Activated CD4-positive, alpha-beta T cell treated with anti-CD3 and anti-CD28 coated beads for 1 hour (primary cell): ENCODE measurements at places on chromosomes 13 and 19.

- DNase-seq = no peak
These were observed 19.3 kb downstream of the URI1 start for GRCh38 chr19:29961311-29961710.

DNA sequence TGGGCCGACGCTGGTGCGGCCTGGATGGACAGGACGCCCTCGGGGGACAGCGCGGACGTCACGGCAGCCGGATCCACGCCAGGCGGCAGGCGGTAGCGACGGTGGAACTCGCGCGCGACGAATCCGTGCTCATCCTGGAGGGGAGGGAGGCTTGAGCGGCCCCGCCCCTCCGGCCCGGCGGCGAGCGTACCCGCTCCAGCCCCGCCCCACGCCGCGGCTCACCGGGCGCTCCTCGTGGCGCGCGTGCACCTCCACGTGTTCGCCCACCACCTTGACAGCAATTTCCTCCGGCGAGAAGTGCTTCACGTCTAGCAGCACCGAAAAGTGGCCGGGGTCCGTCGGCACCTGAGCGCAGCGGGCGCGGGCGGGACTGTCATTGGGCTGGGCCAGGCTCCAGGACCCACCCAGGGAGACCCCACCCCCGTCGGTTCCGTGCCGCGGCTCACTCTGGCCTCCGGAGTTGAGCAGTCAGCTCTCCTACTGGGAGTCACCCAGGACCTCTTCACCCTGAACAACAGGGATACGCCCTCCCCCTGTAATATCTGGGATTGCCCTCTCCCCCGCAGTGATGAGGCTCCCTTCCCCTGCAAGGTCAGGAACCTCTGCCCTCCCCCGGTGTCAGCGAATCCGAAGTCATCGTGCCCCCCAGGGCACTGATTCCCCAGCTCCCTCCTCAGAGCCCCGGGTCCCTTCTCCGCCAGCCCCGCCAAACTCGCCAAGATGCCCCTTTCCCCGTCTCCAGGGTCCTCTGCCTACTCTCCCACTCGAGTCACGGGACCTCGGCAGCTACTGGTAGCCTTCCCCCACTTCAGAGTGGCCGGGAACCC, 1.1 kb downstream of the HSPB6 start:
- peak; percentile 47 for DNase-seq

DNA sequence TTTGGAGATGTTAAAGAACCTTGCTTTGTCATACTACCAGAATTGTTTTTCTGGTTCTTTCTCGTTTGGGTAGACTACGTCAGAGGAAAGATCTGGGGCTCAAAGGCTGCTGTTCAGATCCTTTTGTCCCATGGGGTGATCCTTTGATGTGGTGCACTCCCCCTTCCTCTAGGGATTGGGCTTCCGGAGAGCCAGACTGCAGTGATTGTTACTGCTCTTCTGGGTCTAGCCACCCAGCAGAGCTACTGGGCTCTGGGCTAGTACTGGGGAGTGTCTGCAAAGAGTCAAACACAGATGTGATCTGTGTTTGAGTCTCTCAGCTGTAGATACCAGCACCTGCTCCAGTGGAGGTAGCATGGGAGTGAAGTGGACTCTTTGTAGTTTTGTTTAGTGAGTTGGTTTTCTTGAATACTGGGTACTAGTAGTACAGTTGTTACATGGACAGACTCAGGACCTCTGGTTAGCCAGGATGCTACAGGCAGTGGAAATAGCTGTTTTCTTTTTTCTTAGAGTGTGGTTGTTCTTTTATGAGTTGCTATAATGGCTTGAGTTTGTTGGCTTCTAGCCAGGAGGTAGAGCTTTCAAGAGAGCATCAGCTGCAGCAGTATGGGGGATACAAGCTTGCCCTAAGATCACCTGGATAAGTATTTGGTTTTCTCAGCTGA, 34.4 kb downstream of the DNAJC15 start:
- peak; percentile 13 for DNase-seq

DNA sequence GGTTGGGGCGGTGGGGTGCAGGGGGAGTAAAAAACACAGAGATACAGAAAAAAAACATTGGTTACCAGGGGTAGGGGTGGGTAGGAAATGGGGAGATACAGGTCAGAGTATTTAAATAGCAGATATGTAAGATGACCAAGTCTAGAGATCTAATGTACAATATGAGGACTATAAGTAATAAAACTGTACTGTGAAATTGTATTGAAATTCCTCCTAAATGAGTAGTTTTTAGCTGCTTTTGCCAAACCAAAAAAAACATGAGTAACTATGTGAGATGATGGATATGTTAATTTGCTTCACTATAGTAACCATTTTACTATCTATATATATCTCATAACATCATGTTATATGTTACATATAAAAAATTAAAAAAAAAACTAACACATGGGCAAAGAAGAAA, 29.6 kb downstream of the VWA8 start:
- no peak for DNase-seq

- DNase-seq = no peak
These were observed 49.5 kb upstream of the PCDH17 start for GRCh38 chr13:57582032-57582431.

- DNase-seq = no peak
These were observed 58.1 kb upstream of the UBL3 start for GRCh38 chr13:29908416-29909080.
